Skeletal muscle cell (primary cell): ENCODE measurements at places on chromosomes 11 and 22.

GRCh38 chr11:70729949-70730348 lies 331.6 kb downstream of the CTTN start:
- no peak for DNase-seq

GRCh38 chr22:40685406-40685805 lies 6.1 kb downstream of the MCHR1 start:
- DNase-seq: no peak

GRCh38 chr11:113664981-113665710 lies 41.0 kb downstream of the TMPRSS5 start:
- no peak for DNase-seq

DNA sequence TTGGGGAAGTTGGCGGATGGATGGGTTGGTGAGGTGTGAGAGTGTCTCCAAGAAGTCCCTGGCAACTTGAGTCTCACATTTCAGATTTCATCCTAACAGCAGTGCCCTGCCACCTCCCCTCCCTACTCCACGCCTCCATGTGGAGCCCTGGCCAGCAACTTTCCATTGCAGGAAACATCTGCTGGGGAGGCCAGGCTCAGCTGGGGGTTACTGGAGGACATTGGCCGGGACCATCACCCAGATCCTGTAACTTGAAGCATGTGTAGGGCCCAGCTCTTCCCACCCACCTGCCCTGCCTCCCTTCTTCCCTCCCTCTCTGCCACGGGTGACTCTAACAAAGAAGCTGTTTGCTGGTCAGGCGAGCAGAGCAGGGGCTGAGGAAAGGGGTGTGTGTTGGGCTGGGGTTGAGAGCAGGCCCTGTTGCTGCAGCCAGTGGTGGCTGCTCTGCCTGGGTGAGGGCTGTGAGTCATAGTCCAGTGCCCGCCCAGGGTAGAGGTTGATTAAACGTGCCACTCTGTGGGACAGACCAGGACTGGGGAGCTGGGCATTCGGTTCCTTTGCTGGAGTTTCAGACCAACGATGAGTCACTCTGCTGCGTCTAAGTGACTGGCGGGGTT lies 64.0 kb downstream of the SCN3B start:
- DNase-seq: peak; percentile 23

DNA sequence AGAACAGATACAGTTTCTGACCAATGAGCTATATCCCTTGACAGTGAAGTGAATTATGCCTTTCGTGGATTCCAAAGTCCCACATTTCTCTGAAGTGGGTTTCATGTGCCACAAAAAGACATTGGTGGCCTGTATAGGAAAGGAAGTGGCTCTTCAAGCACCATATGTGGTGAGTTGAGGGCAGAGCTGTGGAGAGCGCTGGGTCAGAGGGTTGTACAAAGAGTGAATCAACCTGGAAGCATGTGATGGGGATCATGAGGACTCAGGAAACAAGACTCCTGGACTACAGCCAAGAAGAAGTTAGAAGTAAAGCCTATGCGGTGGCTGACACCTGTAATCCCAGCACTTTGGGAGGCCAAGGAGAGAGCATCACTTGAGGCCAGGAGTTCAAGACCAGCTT lies 579 bp upstream of the SLC5A4 start:
- no peak for DNase-seq

DNA sequence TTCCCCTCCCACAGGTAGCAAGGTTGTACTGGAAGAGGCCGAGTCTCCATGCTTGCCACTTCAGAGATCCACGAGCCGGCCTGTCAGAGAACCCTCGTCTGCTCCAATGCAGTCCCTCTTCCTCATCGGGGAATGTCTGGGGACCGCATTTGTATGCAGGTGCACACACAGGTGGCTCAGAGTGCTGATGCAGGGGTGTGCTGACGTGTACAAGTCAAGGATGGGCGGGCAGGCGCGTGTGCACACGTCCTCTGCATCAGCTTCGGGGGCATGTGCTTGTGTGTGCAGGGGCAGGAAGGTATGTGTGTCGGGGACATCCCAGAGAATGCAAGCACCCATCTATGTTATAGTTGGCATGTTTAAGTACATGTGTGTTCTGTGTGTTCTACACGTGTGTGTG lies 49.4 kb downstream of the ELFN2 start:
- DNase-seq: no peak

DNA sequence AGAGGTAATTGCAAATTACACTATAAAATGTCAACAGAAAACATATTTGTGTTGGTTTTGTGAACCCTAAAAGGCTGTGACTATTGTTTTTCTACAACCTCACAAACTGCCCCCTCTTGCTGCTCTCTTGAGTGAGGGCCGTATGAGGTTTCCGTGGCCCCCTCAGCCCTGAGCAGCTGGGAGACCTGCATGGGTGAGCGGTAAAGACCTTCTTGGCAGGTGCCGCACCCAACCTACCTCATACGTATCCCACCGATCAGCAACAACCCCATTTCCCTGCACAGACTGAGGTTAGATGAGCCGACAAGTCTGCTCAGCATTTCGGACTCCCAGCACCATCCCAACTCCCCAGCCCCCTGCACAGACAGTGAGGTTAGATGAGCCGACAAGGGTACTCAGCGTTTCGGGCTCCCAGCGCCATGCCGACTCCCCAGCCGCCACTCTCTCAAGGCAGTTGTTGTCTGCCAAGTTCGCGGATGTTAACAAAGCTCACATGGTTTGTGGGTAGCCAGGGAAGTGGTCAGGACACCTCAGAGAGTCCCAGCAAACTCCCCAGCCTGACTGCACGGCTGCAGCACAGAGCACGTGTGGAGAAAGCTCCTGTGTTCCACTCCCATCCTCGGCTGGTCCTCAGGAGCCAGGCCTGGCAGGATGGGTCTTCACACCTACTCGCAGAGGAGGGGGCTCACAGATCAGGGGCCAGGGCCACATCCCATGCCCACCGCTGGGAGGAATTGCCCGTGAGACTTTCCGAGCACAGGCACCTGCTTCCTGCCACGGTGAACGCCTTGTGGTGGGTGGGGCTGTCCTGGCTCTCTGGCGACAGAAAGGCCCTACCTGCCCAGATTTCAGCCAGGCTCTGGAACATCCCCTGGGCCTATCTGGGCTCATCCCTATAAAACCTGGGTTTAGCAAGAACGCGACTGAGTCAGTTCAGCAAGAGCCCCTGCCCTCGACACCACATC lies 502.9 kb downstream of the BRD1 start:
- no peak for DNase-seq

DNA sequence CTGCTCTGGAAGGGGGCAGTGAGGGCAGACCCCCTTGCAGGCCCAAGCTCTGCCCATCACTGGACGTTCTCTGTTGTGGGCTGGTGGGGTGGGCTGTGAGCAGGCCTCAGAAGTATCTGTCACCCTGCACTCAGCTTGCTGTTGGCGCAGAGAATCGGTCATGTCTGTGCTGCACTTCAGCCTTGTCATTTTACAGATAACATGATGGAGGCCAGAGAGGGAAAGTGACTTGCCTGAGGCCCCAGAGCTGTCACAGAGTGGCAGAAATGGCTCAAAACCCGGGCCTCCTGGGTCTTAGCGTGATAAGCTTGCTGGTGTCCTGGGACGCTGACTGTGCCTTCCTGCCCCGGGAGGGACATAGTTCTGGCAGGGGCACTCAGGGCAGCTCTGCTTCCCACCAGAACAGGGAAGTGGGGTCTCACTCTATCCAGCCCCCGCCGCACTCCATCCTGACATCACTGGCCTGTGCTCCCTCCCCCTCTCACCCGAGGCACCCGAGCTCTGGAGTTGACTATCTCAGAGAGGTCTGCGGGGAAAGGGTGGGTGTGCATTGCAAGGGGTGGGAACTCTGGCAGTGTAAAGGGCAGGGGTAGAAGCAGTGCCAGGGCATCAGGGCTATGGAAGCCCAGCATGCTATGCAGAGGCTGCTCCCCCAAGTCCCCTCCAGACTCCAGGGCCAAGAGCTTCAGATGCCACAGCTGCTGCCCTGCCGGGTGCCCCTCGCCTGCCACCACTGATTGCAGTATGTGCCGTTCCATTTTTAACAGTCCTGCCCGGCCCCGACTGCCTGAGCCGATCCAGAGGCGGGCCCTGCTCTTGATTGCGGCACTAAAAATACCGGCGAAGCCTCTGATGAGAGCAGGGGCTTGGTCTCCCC lies 50.4 kb upstream of the NECTIN1 start:
- no peak for DNase-seq

- peak; percentile 0 for DNase-seq
These were observed 1153.0 kb upstream of the TENM4 start for GRCh38 chr11:80593648-80594374.

DNA sequence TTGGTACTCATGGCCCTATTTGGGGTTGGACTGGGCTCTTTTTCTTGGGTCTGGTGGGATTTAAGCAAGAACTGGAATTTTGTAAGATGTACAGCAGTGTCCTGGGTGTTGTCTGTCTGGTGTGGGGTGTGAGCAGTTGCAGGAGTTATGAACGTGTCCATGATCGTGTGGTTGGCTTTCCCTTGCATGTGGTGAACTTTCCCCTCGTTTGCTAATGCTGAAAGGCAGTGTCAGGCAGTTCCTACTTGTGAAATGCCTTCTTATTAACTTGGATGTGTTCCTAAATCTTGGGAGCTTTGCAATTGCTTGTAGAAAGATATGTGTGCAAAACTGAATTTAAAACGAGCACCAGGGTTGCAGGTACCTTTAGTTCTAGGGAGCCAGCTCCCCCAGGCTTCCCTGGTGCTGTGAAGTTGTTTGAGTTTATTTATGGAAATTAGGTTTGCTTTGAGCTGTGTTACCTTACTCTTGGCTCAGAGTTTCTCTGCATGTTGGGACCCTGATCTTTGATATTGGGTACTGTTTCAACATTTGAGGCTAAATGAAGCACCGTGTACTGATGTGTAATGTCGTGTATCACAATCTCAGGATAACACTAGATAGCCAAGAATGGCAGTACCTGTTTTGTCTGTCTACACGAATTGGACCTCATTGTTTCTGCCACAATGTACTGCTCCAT lies 35.8 kb upstream of the HSD17B12 start:
- no peak for DNase-seq

GRCh38 chr22:40388231-40388630 lies 17.8 kb downstream of the SGSM3 start:
- DNase-seq: no peak
